Right atrium auricular region (tissue), 2 donors: ENCODE measurements at places on chromosomes 5 and 9. TPM values are rescaled to one million over a fixed set of nuclear protein-coding genes. Genes with fewer than 3 reads are reported as not detected.

Gene ZNF658
- 4.3 TPM for total RNA-seq

DNA sequence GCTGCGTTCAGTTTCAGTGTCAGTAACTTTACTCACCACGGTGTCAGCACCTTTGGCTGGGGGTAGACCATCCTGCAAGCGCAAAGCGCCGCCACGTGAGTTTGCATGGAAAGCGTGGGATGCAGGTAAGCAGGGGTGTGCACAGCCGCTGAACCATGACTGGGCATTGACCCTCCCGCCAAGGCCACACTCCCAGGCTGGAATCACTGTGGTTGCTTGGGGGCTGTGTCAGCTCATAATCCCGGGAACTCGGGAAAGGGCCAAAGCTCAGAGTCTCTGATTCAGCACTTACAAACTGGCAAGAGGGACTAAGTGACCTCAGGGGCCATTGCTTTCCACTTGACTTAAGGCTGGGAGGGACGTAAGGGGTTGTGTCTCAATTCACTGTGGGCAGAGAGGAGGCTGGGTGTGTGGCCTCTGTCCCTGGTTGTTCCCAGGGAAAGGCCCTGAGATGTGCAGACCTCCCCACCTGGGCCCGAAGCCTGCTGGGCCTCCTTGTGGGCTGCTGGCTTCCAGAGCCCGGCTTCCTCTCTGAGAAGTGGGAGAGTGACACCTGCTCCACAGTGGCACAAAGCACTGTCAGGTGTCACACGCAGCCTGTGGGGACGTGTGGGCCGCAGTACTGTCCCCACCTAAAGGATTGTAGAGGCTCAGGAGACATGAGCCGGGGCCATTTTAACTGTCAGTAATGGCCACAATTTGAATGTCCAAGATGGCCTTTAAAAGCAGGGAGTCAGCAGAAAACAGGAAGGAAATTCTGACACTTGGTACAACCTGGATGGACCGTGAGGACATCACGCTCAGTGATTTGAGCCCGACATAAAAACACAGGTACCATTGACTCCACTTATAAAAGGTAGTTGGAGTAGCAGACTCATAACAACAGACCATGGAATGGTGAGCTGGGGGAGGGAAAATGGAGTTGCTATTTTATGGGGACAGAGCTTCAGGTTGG, 16.7 kb downstream of the ABO start:
- DNase-seq: no peak

DNA sequence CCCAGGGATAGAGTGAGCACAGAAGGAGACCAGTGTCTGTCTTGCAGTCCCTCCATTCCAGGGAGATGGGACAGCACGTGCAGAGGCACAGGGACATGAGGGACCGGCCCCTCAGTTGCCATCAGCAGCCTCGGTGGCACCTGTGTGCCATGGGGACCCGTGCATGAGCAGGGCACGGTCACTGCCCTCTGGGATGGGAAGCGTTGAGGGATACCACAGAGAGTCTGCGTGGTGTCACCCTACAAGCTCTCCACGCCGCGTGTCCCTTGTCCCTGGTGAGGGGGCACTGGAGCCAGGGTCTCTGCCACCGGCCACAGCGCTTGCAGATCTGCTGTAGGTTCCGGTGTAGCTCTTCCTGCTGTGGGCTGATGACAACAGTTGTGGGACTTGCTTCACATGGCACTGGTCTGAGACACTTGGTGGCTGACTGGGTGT, 108.1 kb downstream of the CACNA1B start:
- no peak for DNase-seq

GRCh38 chr9:70420441-70421271, 6.2 kb upstream of the KLF9 start:
- DNase-seq: peak; percentile 97

GRCh38 chr5:95874246-95874645, 51.7 kb upstream of the GLRX start:
- DNase-seq: no peak

DNA sequence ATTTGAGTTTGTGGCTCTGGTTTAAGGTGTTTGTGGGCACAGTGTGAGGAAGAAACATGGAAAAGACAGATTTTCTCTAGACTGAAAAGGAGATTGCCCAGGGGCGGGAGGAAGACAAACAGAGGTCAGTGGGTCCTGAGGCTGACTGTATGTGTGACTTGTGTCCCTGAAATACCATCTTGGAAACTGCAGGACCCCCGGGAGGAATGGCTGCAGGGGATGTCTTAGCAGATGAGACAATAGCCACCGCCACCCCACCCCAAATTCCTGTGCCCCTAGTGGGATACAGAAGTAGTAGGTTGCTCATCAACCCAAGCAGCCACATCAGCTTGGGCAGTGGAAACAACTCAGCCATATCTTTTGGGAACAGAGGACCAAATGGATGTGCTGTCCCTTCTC, 1.7 kb upstream of the PSAT1 start:
- DNase-seq: no peak

Gene DNM1
- total RNA-seq: 2.5 TPM

GRCh38 chr5:151047814-151048425, 27.5 kb downstream of the GPX3 start:
- DNase-seq: no peak

DNA sequence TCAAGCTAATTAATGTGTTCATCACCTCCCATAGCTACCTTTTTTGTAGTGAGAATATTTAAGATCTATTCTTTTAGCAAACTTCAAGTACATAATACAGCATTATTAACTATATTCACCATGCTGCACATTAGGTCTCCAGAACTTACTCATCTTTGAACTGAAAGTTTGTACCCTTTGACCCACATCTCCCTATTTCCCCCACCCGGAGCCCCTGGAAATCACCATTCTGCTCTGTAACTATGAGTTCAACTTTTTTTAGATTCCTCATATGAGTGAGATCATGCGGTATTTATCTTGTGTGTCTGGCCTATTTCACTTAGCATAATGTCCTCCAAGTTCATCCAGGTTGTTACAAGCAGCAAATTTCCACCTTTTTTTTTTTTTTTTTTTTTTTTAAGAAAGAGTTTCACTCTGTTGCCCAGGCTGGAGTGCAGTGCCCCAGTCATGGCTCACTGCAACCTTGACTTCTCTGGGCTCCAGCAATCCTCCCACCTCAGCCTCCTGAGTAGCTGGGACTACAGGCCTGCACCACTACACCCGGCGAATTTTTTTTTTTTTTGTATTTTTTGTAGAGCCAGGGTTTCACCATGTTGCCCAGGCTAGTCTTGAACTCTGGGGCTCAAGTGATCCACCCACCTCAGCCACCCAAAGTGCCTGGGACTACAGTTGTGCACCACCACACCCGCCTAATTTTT, 100.4 kb upstream of the SAP30L start:
- DNase-seq: no peak

GRCh38 chr5:111830333-111830732, 73.3 kb upstream of the NREP start:
- DNase-seq: no peak

Gene DAB2
- 29.2 TPM for total RNA-seq
